ENCODE measurements at places on chromosomes 6 and 20.

- DNase-seq: no peak
Observed at GRCh38 chr6:115594891-115595290, 465.8 kb downstream of the FRK start.

DNA sequence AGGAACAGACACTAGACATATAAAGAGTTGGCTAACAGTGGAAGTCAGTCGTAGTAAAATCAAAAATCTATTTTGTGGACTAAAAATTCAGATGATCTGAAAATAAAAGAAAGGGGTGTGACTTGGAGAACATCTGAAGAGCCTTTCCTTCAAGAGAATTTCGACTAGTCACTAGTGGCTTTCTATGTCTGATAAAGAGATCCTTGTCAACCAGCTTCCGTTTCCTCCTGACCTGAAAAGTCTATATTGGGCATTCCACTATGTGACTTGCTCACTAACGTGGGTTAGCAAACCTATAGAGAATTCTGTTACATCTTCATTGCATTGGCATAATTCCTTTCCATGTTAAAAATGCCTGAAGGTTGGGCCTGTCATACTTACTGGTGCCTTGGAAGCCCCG, 25.9 kb downstream of the TRAF3IP2 start:
- DNase-seq: no peak

DNA sequence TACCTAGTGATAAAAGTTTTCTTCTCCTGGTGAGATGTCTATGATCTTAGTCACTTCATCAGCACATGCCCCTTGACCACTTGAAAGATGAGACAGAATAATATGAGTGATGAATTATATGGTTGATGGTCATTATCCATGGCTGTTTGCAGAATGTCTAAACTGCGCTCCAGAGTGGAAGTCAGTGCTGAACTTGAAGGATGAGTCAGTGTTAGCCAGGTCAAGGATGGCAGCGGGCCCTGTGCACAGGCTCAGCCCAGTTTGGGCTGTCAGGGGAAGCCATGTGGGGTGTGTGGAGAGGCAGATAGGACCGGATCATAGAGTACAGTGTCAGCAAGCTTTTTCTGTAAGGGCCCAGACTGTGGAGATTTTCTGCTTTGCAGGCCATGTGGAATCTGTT, 67.2 kb upstream of the KIF25 start:
- DNase-seq: peak; percentile 51

- no peak for DNase-seq
Observed at GRCh38 chr6:91171754-91172462, 585.0 kb upstream of the MAP3K7 start.

- DNase-seq: peak; percentile 79
Observed at GRCh38 chr20:25227317-25227831, 20.5 kb upstream of the PYGB start.

GRCh38 chr6:111685058-111685457, 79.4 kb upstream of the TRAF3IP2 start:
- no peak for DNase-seq

- peak; percentile 62 for DNase-seq
Observed at GRCh38 chr6:164286011-164286410, 871.5 kb downstream of the QKI start.

GRCh38 chr20:60648556-60648955, 603.5 kb upstream of the CDH4 start:
- no peak for DNase-seq

GRCh38 chr20:35592339-35592974, 23.2 kb upstream of the SPAG4 start:
- no peak for DNase-seq

GRCh38 chr6:35292494-35292893, 5.1 kb upstream of the DEF6 start:
- DNase-seq: no peak
